HFFc6 (cell line): ENCODE measurements at places on chromosomes 5 and 9.

- no peak for DNase-seq
Observed at GRCh38 chr5:122201365-122201764, 72.0 kb downstream of the ZNF474 start.

GRCh38 chr9:4706971-4707622 lies 27.7 kb downstream of the CDC37L1 start:
- no peak for DNase-seq

DNA sequence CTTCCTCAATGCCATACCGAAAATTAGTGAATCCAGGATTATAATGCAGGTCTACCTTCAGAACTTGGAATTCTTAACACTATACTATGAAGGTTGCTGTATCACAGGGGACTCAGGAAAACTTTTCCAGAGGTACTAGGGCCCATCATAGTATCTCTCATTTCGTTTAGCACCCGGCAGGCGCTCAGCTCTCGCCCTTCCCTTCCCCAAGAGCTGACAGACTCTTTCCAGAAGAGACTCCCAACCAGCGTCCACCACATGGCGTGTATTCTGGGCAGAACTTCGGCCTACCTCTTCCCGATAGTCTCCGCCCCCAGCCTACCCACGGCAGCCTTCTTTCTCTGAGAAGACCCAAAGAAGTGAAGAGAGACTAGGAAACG lies 271 bp downstream of the NOL8 start:
- DNase-seq, result peak; percentile 4

DNA sequence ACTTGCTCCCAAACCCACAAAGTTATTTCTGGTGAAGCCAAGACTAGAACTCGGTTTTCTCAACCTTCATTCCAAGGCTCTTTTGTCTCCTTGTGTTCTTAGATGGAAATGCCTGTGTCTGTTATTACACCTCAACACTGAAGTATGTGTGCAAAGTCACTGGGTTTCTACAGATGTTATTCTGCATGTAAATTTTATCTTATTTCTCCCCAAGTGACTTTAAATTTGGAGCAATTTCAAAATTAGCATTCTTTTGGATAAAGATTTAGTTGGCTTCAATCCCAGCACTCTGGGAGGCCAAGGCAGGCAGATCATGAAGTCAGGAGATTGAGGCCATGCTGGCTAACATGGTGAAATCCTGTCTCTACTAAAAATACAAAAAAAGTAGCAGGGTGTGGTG lies 104.4 kb upstream of the GNA14 start:
- DNase-seq, result peak; percentile 86

GRCh38 chr5:159051421-159052282 lies 48.1 kb downstream of the EBF1 start:
- no peak for DNase-seq

- DNase-seq, result no peak
Observed at GRCh38 chr9:91898451-91899218, 51.4 kb downstream of the ROR2 start.

DNA sequence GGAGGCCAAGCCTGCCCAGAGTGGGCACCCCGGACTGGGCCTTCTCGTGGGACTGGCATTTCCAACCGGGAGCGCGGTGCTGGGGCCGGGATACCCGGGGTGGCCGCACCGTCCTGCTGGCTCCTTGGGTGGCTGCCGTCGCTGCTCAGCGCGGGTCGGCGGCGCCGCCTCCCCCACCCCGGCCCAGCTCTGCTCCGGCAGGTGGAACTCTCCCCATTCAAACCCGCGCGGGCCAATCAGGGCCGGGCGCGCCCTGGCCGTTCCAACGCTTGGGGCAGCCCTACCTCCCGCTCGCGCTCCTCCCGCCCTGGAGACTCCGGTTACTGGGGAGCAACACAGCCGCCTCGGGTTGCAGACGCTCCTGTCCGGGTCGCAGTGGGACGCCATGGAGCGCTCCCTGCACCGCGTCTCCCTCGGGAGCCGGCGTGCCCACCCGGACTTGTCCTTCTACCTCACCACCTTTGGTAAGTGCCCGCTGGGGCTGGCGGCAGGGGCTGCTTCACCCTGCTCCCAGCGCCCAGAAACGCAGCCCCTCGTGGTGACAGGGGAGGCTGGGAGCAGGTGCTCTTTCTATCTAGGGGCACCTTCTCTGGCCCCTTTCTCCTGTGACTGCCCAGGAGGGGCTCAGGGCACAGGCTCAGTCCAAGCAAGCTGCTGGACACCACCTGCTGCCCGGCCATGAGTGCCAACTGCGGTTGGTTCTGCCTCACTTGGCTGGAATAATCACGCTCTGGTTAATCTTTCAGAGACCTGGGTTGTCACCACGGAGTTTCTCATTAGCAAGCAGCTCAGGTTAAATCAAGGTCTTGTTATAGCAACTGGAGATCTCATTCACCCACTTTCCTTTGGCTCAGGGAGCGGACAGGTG lies at the start of gene RGS3:
TSS of gene RGS3 (plus strand) at position 310 of the 868 bp plus-strand sequence. CDS start at position 386, 76 bp downstream.
- DNase-seq, result no peak

DNA sequence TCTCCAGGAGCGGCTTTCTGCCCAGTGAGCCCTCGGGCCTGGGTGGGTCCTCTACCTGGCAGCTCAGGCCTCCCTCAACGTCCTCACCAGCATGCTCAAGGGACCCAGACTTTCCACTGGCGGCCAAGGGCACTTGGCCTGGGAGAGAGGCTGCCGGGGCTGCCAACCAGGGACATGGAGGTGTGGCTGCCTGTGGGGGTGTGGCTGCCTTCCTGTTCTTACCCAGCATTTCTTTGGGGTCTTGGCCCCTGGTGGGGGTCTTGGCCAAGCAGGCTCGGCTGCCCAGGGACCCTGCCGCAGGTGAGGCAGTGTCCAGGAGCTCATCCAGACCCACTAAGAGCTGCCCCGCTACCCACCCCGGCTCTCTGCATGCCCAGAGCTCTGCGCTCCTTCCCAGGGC lies 7.2 kb upstream of the QSOX2 start:
- DNase-seq, result no peak

DNA sequence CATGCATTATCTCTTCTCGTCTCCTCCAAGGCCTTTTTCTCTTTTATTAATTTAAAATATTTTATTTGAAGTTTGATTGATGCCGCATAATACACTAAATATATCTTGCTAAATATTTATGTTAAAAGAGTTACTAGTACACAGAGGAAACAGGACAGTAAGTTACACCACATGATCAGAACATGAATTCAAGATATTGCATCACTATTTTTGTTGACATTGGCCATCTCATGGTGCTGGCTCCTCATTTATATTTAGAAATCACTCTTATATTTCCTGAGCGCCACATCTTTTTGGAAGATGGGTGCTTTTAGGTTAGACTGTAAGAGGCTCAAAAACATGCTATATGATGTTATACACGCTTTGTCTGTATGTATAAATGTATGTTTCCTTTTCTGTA lies 23.0 kb downstream of the SPEF2 start:
- DNase-seq, result no peak

DNA sequence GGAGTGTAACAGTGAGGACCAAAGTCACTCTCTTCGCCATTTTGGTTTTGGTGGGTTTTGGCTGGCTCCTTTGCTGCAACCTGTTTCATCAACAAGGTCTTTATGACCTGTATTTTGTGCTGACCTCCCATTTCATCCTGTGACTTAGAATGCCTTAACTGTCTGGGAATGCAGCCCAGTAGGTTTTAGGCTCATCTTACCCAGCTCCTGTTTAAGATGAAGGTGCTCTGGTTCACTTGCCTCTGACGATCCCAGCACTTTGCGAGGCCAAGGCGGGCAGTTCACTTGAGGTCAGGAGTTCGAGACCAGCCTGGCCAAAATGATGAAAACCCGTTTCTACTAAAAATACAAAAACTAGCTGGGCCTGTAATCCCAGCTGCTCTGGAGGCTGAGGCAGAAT lies 1.8 kb upstream of the CKS2 start:
- no peak for DNase-seq

- DNase-seq, result no peak
Observed at GRCh38 chr9:89871871-89872331, 267.1 kb downstream of the GADD45G start.

DNA sequence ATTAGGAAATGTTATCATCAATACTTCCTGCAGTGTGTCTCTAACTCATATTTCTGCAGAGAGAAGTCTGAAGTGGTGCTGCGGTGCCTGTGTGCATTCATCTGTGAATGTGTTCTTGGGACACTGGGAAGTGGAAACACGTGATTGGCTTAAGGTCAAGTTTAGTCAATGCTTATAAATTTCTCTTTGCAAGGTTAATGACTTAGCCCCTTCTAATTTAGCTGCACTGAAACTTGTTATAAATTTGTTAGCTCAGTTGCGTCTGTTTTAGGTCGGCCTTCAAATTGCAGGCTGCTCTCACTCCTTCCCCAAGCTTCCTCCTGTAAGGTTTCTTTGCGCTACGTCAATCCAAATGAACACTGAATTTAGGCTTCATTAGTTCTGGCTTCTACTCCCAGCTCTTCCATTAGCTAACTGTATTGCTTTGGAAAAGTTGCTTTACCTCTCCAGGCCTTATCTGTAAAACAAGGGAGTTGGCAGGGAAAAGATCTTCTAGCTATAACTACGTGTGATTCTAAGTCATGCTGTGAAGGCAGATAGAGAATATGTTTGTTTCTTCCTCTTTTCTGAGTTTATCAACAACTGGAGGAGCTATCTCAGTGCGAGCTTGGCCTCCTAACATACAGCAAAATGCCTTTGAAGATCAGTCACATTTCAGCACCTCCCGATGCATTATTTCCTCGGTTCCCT lies 341.8 kb downstream of the NFIB start:
- DNase-seq, result no peak

GRCh38 chr5:171871711-171872110 lies 86.1 kb downstream of the SMIM23 start:
- DNase-seq, result no peak

DNA sequence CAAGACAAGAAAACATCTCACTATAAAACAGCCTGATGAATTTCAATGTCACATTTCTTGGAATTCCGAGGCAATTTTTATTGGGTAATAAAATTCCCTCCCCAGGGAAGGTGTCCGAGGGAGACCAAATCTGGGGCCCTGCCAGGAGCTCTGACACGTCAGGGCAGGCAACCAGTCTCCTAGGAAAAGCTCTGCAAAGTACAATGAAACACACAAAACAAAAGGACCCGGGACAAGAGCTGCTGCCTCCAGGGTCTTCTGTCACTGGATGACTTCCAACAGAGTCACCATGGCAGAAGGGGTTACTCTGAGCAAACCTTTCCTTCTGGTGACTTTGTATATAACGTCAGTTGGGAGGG lies 50.8 kb downstream of the SAXO1 start:
- DNase-seq, result no peak
